ENCODE measurements at places on chromosomes 5 and 9.

GRCh38 chr9:112699230-112699629 lies 18.7 kb downstream of the INIP start:
- no peak for DNase-seq

GRCh38 chr9:94896512-94896911 lies 170.0 kb downstream of the AOPEP start:
- no peak for DNase-seq

DNA sequence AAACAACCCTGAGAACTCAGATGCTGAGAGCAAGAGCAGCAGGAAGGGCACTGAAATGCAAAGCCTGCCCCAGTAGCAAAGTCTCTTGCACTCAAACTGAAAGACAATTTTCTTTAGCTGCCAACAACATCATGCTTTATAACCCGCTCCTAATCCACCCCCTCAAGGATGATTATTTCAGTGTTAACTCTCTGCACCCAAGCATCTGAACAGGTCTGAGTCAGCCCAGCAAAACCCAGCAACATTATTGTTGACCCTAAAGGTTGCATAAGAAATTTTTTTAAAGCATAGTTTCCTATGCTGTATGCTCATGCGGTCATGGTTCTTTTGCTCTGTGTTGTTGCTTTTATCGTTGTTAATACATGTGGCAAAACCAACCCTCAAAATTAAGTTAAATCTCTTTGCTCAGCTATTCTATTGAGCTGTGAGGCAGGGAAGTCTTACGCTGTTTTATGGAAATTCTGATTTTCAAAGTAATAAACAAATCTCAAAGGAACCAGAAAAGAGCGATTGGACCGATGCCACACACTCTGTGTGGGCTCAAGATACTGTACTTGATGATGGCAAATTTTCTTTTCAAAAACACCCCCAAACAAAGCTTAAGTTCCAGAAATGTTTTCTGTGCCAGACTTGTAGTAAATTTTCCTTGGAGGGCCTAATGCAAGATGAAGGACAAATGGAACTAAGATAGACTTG lies 440.6 kb upstream of the MPDZ start:
- DNase-seq, result no peak

GRCh38 chr5:112049738-112050137 lies 292.7 kb upstream of the NREP start:
- no peak for DNase-seq

DNA sequence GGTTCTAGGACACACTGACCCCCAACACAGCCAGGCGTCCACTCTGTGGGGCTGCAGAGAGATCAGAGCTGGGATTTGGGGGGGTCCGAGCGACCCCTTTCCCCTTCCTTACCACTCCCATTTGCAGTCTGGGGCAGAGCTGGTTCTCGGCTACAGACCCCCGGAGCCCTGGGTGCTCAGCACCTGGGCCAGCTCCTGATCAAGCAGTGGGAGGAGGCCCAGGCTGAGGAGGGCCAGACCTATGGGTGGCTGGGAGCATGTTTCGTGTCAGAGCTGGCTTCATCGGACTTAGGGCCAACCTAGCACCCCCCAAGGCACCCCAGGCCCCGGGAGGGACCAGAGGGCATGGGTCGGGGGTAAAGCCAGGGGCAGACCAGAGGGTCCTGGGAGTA lies 7.6 kb downstream of the GRIN1 start:
- peak; percentile 12 for DNase-seq

GRCh38 chr5:180866985-180867384 lies 5.9 kb upstream of the ZFP62 start:
- no peak for DNase-seq

- no peak for DNase-seq
Observed at GRCh38 chr9:82180711-82181110, 192.1 kb downstream of the SPATA31D1 start.

GRCh38 chr9:20031836-20032235 lies 243.0 kb upstream of the SLC24A2 start:
- no peak for DNase-seq

DNA sequence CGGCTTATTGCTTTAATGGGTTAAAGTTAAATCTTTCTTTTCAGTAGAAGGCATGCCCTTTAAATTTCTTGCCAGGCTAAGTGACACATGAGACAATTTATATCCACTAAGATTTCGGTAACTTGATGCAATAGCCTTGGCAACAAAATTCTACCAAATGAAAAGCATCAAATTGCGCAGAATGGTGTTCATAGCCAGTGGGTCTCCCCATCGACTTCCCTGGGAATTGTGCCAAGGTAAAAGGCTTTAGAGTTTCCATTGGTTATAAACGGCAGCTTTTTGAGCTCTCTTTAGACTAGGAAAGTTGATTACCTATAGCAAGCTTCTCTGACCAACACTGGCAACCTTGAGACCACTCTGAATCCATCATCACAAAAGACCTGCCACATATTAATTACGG lies 358.4 kb downstream of the ARRDC3 start:
- peak; percentile 50 for DNase-seq

GRCh38 chr5:13552361-13552760 lies 392.1 kb downstream of the DNAH5 start:
- DNase-seq, result no peak

DNA sequence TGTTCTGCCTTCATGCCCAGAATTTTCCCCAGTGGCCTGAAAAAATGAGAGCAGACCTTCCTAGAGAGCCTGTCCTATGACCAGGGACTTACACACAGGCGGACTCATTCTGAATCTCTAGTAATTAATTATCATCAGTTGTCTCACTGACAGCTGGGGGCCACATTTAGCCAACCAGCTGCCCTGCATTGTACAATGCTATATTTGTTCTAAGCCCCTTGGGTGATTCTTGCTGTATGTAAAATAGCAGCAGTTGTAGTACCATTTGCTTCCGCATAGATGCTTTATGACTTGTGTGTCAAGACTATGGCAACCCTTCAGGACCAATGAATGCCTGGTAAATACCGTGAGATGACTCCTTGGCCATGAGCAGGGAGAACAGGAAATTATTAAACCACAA lies 415.4 kb upstream of the SEMA6A start:
- peak; percentile 54 for DNase-seq

DNA sequence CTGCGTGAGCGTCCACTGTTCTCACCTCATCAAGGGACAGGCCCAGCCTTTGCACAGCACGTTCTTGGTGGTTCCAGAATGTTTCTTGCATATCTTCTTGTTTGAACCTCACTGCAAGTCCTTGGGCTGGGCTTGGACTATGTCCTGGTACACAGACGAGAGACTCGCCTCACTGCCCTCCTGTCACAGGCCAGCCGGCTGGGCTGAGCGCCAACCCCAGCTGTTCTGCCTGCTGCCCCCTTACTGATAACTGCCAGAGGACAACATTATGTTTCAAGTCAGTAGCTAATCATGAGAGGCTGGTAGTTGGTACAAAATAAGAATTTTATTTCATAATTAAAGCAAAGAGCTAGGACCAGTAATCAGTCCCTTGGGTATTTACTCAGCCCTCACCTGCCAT lies 52.8 kb upstream of the LRRTM2 start:
- DNase-seq, result peak; percentile 70

GRCh38 chr5:154470947-154471870 lies 6.8 kb downstream of the HAND1 start:
- DNase-seq, result no peak

DNA sequence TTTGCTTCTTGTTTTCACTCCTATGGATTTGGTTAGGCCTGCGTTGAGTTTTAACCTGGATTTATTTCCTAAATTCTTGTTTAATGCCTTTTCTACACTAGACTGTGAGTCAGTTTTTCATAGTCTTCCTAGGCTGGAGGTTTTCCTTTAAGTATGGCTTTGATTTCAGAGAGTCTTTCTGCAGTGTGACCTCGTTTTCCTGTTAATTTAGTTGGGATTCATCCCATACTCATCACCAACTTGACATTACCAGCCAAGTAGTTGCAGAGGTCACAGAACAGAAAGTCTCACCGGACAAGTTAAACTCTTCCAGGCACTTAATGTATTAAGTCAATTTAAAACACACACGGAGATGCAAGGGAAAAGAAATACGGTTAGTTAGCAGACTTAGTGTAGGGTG lies 29.7 kb upstream of the AUH start:
- DNase-seq, result no peak

DNA sequence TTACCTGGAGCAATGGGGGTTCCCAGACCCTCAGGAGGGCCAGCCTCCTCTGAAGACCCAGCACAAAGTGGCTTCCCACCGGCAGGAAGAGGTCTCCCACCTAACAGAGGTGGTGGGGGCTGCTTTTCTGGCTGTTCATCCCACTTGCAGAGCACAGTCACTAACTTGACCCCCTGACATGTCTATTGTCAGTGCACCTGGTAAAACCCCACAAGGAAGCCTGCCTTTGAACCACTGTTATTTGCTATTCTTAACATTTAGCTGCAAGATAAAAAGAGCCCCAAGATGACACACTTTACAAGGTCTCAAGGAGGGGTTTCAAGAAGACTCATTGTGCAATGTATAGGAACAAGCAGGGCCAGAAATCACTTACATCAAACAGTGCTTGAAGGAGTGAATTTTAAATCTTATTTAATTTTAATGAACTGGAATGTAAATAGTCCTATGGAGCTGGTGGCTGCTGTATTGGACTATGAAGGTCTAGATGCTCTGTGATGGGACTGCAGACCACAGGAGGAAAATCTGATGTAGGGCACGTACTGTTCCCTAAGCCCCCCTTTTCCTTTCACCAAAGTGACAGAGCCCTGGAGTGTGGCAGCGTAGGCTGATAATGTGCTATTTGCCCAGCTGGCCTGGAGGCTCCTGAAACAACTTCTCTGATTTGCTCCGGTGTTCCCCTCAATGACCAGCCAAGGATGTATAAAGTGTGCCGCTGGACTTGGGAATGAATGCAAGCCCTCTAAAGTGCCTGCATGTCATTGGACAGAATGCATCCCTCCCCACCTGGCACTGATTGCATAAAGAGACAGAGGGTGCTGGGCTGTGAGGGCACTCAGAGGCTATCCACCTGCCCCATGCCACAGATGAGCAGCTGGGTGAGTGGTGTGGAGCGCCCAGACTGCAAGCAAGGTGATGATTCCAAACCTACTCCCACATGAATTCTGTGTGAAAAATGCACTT lies 80.2 kb downstream of the PTPN3 start:
- no peak for DNase-seq

GRCh38 chr9:93209097-93209496 lies 25.2 kb downstream of the WNK2 start:
- no peak for DNase-seq

DNA sequence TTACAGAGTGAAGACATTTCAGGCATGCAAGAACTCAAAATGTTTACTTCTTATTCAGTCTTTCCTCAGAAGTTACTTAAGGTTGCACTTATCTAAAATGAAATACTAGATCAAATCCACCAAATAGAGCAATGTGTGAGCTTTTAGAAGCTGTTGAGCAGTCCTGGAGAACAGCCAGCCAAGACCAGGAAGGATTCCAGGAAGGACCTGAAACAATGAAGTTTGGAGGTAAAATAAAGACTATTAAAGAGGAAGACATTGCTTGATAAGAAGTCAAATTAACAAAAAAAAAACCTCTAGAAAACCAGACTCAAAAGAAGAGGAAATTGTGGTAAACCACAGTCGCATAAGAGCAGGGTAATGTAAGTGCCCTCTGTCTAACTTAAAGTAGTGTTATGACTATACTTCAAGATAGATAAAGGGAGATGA lies 156.2 kb upstream of the S1PR3 start:
- DNase-seq, result no peak

- no peak for DNase-seq
Observed at GRCh38 chr5:130520211-130520610, 615.9 kb downstream of the CHSY3 start.

- DNase-seq, result peak; percentile 73
Observed at GRCh38 chr9:116154976-116155697, 1.5 kb downstream of the PAPPA start.

DNA sequence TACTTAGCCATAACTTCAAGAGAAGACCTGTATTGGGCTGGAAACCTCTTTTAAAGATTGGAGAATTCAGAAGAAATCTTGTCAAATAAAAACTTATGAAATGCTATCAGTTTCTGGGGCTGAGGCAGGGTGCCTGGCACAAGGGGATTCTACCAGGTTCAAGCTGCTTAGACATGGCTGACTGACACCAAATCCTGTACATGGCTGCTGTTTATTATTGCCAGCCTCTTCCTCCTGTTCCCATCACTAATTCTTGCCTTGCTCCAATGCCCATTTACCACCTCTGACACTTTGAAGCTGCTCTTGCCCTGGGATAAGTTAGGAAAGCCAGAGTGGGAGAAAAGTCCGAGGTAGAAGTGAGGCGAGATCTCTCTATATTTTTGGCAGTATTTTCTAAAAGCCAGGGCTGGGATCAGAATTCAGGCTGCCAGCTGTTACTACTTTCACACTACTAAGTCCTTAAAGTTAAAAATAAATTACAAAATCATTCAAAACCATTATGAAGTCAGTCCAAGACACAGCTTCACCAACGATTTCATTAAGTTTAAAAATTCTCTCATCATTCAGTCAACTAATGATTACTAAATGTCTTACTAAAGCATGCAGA lies 66.3 kb upstream of the TNFAIP8 start:
- no peak for DNase-seq

- no peak for DNase-seq
Observed at GRCh38 chr9:133290751-133291302, 15.8 kb upstream of the ABO start.
